ENCODE measurements at places on chromosomes 2 and 18.
A peak's percentile ranks its signal among the peaks of the same experiment; 100 is the strongest.

GRCh38 chr2:190406805-190407204 is 1.4 kb upstream of the MFSD6 start:
- DNase-seq: no peak

DNA sequence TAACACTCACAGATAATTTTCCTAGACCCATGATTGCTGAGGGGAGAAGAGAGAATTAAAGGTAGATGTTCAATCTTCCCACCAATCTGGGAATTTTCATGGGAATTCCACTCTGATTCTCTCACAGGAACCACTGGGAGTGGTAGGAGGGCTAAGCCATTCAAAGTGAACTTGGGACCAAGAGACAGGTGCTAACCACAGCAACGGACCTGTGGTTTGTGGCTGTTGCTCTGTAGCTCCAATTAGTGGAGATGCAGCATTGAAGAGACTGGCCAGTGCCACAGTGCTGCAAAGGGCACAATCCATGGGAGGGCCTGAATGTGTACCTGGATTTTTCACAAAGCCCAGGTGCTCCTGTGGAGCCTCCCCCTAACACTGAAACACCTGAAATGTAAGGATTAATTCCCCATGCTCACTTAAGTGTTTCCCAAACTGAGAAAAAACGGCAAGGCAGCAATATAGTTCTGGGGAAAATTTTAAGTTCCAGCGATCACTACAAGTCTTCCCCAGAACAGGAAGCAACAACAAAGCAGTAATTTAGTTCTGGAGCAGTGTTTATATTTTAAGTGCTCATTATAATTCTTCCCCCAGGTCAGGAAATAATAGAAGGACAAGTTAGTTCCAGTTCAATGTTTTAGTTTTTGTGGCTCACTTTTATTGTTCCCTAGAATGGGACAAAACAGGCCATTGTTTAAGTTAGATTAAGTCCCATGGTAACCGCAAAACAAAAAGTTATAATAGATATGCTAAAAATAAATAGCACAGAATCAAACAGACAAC is 1045.8 kb downstream of the CNTNAP5 start:
- no peak for DNase-seq

GRCh38 chr2:152573168-152573567 is 144.1 kb downstream of the PRPF40A start:
- DNase-seq: peak; percentile 55

GRCh38 chr18:58896268-58896667 is 31.6 kb downstream of the ZNF532 start:
- DNase-seq: peak; percentile 37

DNA sequence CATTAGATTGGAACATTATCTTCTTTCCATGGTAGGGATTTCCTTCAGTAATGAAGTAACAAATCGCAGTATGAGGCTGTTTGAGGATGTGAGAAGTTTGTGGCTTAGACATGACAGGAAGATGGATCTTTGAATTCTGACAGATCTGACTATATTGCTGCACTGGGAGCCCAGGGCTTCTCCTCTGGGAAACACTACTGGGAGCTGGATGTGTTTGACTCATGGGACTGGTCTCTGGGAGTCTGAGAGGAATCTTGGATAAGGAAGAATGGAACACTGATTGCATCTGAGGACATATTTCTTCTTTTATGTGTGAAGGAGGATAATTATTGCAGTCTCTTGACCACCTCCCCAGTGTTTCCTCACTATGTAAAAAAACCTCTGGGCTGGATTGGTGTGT is 77.2 kb upstream of the ST6GAL2 start:
- no peak for DNase-seq

DNA sequence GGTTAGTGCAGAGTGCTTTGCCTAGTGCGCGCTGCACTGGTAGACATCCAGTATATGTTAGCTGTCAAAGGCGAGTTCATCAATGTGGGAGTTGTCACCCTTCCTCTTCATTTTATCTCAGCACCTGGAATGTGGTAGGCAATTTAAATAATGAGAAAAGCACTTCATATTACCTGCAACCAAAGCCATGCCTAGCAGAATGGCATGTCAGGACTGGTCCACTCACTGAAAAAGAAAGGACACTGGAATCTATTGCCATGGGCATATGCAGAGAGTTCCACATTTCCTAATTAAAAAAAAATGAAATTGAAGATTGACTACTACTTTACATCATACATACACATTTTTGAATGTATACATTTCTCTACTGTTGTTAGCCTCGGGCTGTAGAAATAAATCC is 139.6 kb downstream of the PAX3 start:
- DNase-seq: no peak
